ENCODE measurements at places on chromosomes 6 and 20.

- peak; percentile 38 for DNase-seq
Measured at GRCh38 chr6:43308101-43308989, at the start of gene CRIP3. CRIP3 (minus strand) TSS chr6:43308826; CDS start chr6:43308792, 34 bp downstream.

- DNase-seq: no peak
Measured at GRCh38 chr6:37260444-37260843, 2.5 kb upstream of the TMEM217 start.

DNA sequence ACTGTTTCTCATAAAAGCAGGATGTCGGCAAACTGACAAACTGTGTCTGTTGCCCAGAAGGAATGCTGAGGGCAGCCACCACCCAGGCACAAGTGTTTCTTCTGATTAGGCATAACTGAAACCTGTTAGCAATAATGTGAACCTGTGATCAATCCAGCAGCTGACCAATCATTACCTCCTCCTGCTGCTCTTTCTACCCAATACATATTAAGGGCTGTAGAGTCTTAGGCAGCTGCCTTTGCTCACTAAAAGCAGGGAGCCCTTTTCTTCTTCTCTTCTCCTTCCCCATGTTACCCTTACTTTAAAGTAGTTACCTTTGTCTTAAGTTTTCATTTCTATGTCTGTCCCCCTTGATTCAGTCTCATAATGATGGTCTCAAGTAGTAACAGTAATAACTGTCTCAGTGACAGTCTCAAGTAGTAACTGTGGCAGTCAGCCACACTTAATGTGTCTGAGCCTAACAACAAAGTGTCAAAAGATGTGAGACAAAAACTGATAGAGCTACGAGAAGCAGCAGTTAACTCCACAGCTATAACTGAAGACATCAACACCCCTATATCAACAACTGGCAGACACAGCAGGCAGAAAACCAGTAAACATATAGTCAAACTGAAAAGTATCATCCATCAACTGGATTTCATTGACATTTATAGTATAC, 37.0 kb downstream of the RANBP9 start:
- no peak for DNase-seq

DNA sequence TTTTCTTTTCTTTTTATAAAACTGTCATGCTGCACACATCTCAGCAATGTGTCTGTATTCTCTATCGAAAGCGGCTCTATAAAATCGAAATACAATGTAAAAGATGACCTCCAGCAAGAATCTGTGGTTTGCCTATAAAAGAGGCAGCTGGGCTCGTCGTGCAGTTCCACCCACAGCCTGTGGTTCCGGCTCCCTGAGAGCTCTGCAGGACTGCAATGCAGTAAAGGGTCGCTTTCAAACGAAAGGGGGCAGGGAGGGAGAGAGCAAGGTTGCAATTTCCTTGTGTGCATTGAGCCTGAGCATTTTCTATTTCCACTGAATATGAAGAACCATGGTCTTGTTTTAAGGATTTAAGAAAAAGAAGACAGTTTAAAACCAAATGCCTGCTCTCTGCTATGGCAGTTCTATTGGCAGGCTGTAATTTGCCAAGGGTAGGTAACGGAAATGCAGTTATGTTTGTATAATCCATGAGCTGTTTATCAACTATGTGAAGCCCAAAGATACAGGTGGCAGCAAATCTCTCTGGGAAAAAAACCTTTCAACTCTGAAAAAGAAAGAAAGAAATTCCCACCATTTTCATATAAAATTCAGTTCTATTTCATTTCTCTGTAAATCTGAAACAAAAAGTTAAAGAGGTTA, 236.5 kb downstream of the HACE1 start:
- no peak for DNase-seq

GRCh38 chr6:131687022-131687421, 14.2 kb downstream of the OR2A4 start:
- no peak for DNase-seq

GRCh38 chr6:33705268-33705885, 6.1 kb downstream of the UQCC2 start:
- DNase-seq: no peak

DNA sequence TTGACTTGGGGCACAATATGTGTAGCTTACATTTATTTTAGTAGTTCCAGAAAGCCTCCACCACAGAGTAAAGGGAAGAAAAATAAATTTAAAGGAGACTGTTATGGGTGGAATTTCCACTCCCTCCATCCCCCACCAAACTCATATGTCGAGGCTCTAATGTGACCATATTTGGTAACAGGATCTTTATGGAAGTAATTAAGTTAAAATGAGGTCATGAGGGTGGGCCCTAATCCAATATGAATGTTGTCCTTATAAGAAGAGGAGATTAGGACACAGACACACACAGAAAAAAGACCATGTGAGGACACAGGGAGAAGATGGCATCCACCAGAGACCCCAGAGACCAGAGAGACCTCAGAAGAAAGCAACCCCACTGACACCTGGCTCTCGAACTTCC, 189.7 kb downstream of the EDN1 start:
- no peak for DNase-seq

- DNase-seq: no peak
Measured at GRCh38 chr6:89910902-89911240, 16.6 kb downstream of the GJA10 start.

DNA sequence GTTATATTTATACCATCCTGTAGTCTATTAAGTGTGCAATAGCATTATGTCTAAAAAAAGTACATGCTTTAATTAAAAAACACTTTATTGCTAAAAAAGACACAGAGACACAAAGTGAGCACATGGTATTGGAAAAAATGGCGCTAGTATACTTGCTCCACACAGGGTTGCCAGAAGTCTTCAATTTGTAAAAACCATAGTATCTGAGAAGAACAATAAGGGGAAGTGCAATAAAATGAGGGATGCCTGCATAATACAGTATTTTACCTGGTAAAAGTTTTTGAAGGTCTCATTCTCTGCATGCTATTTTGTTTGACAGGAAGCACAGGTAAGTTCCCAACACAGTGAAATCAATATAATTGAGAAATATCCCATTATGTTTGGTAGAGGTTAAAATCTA, 1.6 kb downstream of the NOX3 start:
- DNase-seq: no peak

GRCh38 chr6:135044639-135045038, 10.0 kb downstream of the HBS1L start:
- DNase-seq: no peak

GRCh38 chr6:143486752-143487151, 24.8 kb downstream of the FUCA2 start:
- DNase-seq: no peak

GRCh38 chr6:155861821-155862220, 406.2 kb upstream of the NOX3 start:
- no peak for DNase-seq

DNA sequence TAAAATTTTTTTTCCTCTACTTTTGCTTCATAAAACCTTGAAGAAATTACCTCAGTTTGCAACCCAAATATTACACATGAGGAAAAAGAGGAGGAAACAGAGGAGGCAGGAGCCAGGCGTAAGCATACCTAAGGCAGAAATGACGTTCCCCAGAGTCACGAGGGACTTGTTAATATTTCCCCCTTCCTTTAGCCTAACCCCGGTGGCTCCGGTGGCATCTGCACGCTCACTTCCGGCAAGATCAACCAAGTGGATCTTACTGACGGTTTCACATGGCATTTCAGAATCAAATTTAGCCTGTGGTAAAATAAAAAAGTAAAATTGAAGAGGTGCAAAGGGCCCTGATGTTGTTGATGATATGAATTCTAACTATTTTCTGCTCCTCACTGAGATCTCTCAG, 67.4 kb downstream of the KIF16B start:
- DNase-seq: no peak

GRCh38 chr6:2917065-2917464, 14.0 kb upstream of the SERPINB9 start:
- no peak for DNase-seq

DNA sequence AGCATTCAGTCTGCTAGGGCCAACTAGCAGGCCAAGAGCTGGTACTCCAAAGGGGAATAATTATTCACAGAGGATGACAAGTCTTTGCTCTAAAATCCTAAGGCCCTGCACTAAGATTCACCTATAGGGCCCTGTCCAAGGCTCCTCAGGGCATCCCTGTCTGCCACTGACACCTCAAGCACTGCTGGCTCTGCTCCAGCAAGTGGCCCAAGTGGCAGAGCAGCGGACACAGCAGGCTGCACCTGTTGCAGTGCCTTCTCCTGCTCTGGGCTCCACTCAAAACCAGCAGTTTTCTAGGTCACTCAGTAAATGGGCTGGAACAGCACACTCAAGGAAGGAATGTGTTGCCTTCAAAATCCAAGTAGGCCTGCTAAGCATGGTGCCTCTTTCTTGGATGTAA, 36.4 kb upstream of the SMOC2 start:
- no peak for DNase-seq

DNA sequence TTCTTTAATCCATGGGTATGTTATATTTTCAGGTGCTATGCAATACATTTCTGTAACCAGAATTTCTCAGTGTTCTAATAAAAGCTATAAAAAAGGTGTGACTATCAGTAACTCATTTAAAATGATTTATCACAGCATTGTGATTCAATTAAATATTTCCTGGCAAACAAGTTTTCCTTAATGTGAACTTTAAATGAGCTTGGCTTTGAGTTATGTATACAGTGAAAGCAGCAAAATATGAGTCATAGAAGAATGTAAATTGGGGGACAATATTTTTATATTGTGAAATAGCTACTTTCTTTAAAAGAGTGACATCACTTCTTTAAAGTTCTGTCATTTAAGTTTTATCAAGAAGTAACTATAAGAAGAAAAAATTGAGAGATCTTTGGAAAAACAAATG, 484.9 kb upstream of the MAN1A1 start:
- no peak for DNase-seq

- no peak for DNase-seq
Measured at GRCh38 chr6:81293896-81294295, 458.6 kb downstream of the TENT5A start.

DNA sequence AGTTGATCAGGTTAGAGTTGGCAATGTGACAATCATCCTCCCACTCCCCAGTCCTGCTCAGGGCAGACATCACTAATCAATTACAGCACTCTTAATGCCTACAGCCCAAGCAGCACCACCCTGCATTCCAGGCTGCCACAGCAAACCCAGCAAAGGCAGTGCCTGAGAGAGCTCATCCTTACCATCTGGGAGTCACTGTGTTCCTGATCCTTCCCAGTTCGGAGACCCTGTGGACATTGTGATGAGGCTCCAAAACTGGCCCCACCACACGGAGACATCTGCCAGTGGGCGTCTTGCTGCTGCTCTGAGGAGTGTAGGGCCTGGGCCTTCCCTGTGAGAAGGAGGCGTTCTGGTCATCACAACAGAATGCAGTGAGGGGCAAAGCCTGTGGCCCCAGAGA, 216.5 kb upstream of the CST7 start:
- no peak for DNase-seq

DNA sequence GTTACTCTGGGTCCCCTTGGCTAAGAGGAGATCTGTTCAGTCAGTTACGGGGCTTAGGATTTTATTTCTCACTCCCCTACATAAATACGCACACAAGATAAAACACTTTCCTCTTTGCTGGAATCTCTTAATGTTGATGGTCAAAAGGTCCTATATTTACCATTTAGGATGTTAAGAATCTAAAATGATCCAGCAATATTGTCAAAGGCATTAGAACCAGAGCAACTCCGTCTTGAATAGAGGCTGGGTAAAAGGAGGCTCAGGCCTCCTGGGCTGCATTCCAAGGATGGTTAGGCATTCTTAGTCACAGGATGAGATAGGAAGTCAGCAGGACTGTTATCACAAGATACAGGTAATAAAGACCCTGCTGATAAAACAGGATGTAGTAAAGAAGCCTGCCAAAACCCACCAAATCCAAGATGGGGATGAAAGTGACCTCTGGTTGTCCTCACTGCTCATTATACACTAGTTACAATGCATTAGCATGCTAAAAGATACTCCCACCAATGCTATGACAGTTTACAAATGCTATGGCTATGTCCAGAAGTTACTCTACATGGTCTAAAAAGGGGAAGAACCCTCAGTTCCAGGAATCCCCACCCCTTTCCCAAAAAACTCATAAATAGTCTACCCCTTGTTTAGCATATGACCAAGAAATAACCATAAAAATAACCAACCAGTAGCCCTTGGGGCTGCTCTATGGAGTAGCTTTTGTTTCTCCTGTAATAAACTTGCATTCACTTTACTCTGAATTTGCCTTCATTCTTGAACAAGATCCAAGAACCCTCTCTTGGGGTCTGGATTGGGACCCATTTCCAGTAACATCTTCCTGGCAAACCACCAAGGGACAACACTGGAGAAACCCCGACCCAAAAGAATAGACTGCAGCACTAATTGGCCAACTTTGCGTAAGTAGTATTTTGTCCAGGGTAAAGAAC, 107.5 kb downstream of the DTNBP1 start:
- no peak for DNase-seq

DNA sequence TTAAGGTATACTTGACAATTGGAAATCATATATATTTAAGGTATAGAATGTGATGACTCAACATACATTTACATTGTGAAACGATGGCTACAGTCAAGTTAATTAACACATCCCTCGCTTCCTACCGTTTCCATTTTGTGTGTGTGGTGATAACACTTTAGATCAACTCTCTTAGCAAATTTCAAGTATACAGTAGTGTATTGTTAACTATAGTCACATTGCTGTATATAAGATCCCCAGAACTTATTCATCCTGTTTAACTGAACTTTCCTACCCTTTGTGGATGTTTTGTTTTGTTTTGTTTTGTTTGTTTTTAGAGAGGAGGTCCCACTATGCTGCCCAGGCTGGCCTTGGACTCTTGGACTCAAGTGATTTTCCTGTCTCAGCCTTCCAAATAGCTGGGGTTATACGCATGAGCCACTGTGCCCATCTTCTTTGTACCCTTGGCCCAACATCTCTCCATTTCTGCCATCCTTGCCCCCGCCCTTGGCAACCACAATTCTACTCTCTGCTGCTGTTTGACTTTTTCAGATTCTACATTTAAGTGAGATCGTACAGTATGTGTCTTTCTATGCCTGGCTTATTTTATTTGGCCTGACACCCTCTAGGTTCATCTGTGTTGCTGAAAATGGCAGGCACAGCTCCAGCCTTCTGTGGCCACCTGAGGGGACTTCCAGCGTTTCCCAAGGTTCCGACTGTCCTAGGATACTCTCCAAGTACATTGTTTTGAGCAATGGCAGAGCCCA, 90.5 kb upstream of the SNX9 start:
- no peak for DNase-seq

GRCh38 chr6:47056832-47057231, 14.7 kb upstream of the ADGRF1 start:
- DNase-seq: no peak

DNA sequence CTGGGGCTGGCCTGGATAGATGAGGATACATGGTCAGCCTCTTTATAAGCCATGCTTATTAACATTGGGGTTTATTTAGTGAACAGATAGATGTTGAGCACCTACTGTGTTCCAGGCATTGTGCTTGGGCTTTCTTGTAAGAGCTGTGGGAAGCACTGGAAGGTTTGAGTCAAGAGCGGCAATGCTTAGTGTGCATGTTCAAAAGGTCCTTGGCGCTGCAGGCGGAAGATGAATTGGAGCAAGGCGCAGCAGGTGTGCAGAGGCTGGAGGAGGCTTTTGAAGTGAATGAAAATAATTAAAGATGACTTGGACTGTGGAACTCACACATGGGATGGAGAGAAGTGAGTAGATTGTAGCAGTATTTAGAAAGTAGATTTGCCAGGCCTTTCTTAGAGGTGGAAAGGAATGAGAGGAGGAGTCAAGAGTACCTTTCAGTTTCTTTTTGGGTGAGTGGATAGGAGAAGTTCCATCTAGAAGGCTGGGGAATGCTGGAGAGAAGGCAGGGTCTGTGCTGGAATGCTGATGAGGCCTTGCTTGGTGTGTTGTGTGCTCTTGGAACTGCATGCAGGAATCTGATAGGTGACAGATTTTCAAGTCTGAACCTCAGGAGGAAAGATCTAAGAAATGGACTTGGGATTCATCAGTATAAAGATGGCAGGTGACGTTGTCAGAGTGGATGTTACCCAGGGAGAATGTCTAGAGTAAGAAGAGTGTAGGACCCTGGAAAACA, 26.4 kb downstream of the SNX9 start:
- no peak for DNase-seq

All from stimulated activated CD4-positive, alpha-beta T cell treated with anti-CD3 and anti-CD28 coated beads, Interleukin-2, amount 100 ng/mL, for 48 hours (primary cell).